ENCODE measurements at places on chromosomes 2 and 18. TPM values are rescaled to one million over a fixed set of nuclear protein-coding genes. Genes with fewer than 3 reads are reported as not detected.

- peak; percentile 75 for DNase-seq
Measured at GRCh38 chr2:26982102-26982742, 11.8 kb downstream of the MAPRE3 start.

The CYP26B1 gene
- 18.6 TPM for total RNA-seq

- DNase-seq: no peak
Measured at GRCh38 chr2:219722276-219722879, 94.9 kb downstream of the SLC4A3 start.

The CCDC85A gene
- total RNA-seq: 15.0 TPM

The CDK15 gene
- 1.5 TPM for total RNA-seq

DNA sequence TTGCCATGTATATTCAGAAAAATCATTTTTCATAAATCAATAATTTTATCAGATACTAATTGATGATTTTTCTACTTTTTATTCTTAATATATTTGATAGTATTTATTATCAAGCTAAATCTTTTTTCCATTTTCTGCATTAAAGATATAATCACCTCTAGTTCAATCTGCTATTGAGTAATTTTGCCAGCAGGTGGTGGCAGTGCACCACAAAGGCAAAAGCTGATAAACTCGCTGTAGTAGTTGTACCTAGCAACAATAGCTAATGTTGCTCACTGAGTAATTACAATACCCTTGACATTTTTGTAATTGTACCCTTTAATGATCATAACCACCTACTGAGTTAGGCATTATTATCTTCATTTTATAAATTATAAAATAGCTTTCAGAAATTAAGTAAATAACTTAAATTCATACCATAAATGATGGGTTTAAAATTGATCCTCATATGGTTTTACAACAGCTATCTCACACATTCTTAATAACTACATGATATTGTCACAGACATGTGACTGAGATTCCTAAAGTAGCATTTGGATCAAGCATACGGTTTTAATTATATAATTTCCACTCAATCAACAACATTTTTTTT lies 52.0 kb upstream of the CALCRL start:
- DNase-seq: peak; percentile 74

DNA sequence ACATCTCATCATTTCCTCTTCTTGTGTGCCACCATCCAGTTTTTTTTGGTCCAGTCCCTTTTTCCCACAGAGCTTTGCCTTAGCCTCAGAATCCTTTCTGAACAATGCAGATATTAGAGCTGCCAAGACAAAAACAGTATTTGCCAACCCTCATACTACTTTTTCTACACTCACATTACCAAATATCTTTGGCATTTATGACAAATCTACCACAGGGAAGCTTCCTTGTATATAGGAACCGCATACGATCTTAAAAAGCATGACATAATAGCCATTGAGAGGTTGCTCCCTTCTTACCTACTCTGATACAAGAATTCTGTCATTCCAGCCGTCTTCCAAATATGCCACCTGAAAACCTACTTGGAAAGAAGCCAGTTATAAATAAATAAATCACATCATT lies 9.4 kb downstream of the ZNF24 start:
- no peak for DNase-seq

The FHL2 gene
- 175 TPM for total RNA-seq

DNA sequence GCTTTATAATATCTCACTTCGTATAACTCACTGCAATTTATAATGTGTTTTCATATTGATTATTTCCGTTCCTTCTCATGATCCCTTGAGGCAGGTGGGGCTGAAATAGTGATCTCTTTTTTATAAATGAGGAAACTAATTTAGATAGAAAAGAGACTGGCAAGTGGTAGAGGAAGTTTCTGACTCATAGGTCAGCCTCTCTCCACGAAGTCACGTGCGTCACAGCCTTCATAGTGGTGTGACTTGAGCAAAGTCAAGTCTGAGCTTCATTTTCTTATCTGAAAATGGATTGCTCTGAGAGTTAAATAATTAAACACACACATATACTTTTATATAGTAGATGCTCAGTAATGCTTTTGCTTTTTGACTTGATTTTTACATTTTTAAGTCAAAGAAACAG lies 19.9 kb downstream of the ABCG5 start:
- DNase-seq: no peak

- no peak for DNase-seq
Measured at GRCh38 chr2:36485521-36485920, 112.4 kb downstream of the FEZ2 start.

DNA sequence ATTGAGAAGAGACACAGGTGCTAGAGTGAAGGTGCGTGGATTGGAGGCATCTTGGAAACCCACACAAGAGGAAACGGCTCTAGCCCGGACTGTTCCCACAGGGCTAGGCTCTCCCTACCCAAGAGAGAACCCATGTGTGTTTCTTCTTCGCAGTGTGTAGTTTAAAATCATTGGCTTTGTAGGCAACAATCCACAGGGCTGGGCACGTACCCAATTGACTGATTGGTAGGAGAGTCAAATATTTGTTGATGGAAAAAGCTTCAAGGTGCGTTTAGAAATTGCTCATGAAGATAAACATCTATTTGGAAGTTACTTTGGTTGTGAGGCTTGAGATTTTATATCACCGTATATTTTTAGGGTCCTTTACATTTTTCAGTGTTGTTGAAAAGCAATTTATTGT lies 13.2 kb upstream of the YWHAQ start:
- DNase-seq: no peak

The MAP4K3 gene
- 34.1 TPM for total RNA-seq

DNA sequence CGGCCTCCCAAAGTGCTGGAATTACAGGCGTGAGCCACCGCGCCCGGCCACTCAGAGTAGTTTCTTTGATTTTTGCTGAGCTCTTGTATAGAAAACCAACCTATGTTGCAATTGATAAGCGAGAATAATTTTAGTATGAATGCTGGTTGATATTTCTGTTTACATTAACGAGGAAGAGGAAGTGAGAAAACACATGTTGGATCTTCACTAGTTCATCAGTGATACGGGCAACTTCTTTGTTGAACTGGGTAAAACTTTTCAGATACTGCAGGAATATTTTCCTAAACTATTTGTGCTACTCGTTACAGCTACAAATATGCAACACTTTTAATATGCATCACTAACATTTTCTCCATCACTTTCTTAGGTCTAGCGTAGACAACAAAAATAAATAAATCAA lies 67.9 kb upstream of the SLC25A52 start:
- DNase-seq: no peak

DNA sequence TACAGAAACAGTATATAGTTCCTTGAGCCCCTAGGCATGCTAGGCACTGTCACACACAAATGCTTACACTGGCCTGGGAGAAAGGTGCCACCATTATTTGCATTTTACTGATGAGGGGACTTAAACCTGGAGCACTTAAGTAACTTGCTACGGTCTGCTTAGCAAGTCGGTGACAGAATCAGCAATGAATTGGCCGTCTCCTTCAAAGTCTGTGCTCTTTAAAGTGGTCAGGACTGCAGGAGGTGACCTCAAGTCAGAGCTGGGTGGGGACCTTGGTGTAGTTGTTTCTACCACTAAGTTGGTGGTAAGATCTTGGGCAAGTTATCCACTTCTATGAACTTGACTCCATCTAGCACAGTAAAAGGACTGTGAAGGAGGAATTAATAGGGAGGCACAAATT lies 34.8 kb downstream of the PTPRM start:
- no peak for DNase-seq

DNA sequence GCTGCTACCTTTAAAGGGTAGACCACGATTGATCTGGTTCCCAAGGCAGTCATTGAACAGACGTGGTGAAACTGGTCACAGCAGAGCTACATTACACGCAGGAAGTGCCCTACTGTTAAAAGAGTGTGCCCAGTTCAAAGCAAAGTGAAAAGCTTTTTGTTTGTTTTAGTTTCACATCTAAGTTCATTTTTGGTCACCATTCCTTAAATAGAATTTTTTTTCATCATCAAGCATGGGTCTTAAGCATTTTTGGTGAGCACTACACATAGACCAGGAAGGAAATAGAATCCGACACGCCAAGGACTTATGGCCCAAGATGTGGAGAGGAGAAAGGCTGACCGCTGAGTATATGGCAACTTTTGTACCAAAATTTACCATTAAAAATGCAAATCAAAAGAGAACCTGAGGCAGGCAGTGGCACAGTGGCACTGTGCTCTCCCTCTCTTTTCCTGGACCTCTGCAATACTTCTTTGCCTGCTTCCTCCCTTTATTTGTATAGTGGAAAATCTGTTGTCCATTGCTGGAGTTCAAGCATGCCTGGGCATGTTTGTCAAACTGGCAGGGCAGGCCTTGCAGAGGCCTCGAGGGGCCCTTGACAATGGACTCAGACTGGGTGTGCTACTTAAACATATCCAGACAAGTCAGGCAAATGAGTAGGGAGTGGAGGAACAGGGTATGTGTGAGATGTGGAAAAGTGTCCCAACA lies 42.6 kb upstream of the HNRNPA3 start:
- DNase-seq: no peak

The NHEJ1 gene
- 21.6 TPM for total RNA-seq

Measured in ascending aorta (tissue), 2 donors.